ENCODE measurements at places on chromosomes 1 and 21.

- no peak for DNase-seq
These were observed 81.6 kb upstream of the IRF2BP2 start for GRCh38 chr1:234691567-234691966.

GRCh38 chr1:9593492-9594465 is 5.1 kb downstream of the TMEM201 start:
- peak; percentile 24 for DNase-seq

DNA sequence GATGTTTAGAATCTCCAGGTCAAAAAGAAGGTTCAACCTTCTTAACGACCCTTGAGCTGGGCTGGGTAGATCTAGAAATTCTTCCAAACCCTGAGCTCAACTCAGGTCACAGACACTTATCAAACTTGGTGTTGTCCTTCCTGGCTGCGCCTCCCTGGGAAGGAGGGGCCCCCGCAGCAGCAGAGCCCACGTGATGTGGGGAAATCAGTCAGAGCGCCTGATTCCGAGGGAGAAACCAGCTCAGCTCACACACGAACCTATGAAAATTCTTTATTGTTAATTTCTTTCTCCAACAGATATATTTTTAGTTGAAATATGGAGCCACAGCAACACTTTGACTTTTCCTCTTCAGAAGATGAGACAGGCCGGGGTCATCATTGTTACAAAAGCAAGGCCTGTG is 24.3 kb upstream of the CLSTN1 start:
- DNase-seq = no peak

DNA sequence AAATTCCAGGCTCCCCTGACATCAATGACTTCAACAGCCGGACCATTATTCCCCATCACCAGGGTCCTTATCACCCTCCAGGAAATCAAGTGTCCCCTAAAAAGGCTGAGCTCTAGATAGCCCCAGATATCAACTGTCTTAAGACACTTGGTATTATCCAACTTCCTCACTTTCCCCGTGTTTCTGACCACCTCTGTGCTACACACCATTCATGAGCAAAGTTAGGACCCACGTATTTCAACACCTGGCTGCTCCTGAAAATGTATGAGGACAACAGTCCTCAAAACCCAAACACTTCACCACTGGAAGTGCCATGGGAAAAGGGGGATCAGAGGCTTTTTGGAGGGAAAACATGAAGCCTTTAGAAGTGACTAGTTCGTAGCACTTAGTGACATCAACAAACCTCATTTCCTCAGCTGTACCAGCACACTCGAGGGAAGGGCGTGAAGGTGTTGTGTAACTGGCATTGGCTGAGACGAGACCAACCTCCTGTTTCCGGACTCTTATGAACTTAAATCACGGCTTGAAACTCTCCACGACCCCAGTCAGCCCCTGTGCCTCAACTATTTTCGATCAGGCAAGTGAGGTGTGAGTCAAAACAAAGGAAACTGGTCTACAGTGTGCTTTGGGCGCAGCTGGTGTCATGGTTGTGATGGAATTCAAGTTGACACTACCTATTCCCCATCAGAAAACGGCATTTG is 4.1 kb upstream of the CHD5 start:
- DNase-seq = no peak

DNA sequence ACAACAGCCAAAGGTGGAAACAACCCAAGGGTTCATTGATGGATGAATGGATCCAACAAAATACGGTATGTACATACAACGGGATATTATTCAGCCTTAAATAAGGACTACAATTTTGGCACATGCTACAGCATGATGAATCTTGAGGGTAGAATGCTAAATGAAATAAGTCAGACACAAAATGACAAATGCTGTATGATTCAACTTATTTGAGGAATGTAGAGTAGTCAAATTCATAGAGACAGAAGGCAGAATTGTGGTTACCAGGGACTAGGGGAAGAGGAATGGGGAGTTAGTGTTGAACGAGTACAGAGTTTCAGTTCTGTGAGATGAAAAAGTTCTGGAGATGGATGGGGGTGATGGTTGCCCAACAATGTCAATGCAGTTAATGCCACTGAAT is 118.0 kb upstream of the PAXBP1 start:
- no peak for DNase-seq

DNA sequence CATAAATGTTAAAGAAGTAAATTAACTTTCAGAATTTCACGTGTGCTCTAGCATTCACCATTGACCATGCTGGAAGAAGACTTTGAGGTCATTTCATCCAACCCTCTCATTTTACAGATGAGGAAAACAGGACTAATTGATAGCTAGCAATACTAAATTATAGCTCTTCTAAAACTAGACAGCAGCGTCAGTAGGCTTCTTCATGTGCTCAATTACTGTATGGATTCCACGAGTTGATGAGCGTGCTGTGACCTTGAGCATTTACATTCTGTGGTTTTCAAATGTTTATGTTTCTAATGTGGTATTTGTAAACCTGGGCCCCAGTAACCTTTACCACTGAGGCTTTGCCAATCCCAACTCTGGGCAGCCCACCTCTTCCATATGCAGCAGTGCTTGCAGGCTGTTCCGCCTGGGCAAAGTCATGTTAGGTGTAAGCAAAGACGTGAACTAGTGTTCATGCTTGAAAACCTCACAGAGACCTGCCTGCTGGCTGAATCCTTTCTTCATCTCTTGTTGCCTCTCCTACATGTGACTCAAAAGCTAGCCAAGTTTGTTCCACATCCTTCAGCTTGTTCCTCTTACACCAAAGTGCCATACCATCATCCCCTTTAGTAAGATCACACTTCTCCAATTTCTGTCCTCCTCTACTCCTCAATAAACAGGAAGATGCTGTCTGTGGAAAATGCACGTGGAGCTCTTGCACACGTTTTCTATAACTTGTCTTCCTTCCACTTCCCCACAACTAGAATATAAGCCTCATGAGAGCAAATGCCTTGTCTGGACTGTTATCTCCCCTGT is 17.2 kb downstream of the KCNJ15 start:
- DNase-seq = no peak

GRCh38 chr1:212030936-212031528 is 4.3 kb downstream of the INTS7 start:
- DNase-seq = no peak

- no peak for DNase-seq
These were observed 5.7 kb downstream of the TSSK3 start for GRCh38 chr1:32367912-32368635.

DNA sequence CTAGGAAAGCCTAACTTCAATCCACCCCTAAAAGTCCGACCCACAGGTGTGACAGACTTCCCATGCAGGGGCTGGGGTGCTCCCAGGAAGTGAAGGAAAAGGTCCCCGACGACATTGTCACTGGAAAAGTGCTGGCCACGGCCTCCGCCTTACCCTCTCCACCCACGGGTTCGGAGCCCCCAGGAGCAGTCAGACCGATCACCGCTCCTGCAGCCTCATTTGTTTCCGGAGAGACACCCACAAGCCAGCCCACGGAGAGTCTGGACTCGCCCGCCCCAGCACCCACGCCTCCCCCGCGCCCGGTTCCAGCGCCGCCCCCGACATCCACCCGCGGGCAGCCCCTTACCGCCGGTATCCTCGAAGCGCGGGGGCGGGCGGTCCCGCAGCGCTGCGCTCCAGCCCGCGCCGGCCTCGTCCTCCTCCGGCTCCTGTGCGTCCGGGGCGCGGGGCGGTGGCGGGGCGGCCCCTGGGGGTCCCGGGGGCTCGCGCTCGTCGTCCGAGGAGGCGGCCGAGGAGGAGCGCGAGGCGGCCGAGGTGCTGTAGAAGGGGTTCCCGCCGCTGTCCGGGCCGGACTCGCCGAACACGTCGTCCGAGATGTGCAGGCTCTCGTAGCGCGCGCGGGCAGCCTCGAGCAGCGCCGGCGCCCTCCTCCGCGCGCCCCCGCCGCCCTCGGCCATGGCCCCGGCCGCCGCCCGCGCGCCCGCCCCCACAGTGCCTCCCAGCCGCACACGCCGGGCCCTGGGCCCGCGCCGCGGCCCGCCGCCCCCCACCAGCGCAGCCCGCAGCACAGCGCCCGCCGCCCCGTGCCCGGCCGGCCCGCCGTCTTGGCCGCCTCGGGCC is 660 bp downstream of the PGBD5 start:
- no peak for DNase-seq

- peak; percentile 38 for DNase-seq
These were observed 225.3 kb downstream of the VAV3 start for GRCh38 chr1:107739651-107740050.

- no peak for DNase-seq
These were observed 1.3 kb downstream of the AGO3 start for GRCh38 chr1:35932158-35932636.

DNA sequence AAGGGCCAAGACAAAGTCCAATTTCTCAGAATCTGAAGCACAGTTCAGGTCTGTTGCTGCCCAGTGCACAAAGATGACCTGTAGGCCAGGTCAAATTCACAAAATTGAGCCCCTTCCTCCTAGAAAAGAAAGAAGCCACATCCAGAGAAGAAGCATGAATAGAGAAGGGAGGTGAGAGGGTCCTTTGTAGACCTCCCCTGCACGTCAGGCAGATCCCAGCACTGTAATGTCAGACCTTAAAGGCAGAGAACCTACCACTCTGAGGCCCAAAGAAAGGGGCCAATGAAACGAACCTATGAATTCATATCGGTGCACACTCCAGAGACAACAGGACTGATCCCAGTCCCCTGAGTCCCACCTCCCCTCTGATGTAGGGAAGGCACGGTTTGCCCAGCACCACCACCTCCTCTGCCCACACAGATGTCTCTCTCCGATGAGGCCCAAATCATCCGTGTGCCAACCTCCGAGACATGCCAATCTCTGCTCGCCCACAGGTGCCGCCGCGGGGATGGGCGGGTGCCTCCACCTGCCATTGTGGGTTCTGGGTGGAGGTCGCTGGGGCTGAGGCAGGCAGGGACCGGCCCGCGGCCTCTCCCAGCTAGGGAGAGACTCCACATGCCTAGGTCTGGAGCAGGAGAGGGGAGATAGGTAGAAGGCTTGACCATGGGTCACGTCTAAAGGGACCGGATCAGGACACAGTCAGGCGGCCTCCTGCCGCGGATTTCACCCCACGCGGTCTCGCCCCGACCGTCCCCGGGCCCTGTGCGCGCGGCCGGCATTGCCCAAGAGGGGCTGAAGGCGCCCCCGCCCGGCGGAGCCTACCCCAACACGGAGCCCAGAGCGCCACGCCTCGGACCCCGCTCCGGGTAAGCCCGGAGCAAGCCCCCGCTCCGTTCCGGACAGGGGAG is 42.1 kb downstream of the RRAGC start:
- DNase-seq = no peak

- DNase-seq = no peak
These were observed 16.0 kb upstream of the LRRC7 start for GRCh38 chr1:69551476-69552324.

DNA sequence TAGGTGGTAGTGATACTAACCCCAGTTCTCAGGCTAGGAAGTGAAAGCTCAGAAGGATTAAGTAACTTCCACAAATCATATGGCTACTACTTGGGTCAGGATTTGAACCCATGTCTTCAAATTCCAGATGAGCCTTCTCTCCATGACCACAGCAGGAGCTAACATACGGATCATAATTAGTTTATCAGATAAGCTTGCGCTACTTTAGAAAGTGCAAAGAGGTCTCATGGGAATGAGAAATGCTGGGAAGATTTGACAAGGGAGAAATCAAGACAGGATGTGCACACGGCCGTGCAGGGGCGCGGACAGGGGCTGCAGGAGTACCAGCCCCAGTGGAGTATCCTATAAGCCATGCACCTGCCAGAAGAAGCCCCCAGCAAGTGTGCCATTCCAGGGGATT is 5.2 kb downstream of the PLEKHA6 start:
- DNase-seq = no peak

- DNase-seq = no peak
These were observed at the start of gene MAB21L3 for GRCh38 chr1:116110567-116111523. MAB21L3 (plus strand) TSS chr1:116111399; CDS start chr1:116112616, 1,217 bp downstream.

GRCh38 chr1:172949096-172949495 is 101.6 kb downstream of the TNFSF18 start:
- DNase-seq = no peak

- no peak for DNase-seq
These were observed 3.6 kb upstream of the SCMH1 start for GRCh38 chr1:41245659-41246058.

DNA sequence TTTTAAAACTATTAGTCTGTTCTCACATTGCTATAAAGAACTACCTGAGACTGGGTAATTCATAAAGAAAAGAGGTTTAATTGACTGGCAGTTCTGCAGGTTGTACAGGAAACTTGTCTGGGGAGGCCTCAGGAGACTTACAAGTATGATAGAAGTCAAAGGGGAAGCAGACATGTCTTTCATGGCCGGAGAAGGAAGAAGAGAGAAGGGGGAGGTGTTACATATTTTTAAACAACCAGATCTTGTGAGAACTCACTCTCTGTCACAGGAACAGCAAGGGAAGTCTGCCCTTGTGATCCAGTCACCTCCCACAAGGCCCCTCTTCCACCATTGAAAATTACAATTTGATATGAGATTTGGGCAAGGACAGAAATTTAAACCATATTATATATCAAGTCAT is 55.9 kb downstream of the CLIC4 start:
- no peak for DNase-seq

DNA sequence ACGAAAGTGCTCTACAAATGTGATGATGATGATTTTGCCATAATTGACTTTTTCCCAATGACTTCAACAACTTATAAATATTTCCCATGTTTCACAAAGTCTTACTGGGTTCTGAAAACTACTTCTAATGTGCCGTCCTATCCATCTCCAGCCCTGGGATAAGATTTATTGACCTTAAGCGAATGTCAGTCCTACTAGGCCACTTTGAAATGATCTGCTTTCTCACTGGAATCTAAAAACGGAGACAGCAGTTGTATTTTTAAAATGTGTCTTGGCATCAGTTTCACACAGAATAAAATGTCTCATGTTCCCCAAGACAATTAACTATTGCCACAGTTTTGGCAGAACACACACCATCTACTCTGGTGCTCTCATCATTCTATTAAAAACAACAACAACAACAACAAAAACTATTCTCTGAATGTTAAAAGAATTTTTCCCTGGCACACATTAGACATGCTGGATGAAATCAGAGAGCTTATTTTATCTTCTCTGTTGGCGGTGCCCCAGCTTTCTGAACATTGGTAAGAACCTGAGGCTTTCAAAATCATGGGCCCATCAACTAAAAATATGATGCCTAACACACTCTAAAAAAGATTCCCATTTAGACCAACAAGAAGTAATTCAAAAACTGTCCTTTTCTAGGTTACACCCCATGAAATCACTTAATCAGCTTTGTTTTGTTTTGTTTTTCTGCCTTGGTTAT is 23.1 kb upstream of the DNASE2B start:
- peak; percentile 30 for DNase-seq

DNA sequence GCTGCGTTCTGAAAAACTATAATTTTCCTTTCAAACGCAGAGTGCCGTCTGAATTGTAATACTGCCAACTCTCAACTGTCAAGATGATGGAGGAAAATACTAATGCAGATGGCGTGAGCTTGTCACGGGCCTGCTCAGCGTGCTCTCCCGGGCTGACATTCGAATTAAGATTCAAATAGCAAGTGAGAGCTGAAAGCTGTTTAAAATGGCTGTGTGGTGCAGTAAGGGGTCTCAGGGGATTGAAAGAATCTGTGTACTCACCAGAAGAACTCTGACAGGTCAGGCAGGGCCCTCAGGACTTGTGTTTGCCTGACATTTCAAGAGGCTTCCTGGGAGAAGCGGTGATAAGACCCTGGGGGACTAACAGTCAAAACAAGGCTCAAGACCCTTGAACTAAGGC is 33.1 kb downstream of the ZMYND12 start:
- peak; percentile 44 for DNase-seq

- no peak for DNase-seq
These were observed 56.6 kb upstream of the CPLANE2 start for GRCh38 chr1:16293538-16293937.
